ENCODE measurements at places on chromosomes 2 and 18.

- DNase-seq = no peak
Observed at GRCh38 chr2:61634512-61634911, 96.4 kb upstream of the XPO1 start.

DNA sequence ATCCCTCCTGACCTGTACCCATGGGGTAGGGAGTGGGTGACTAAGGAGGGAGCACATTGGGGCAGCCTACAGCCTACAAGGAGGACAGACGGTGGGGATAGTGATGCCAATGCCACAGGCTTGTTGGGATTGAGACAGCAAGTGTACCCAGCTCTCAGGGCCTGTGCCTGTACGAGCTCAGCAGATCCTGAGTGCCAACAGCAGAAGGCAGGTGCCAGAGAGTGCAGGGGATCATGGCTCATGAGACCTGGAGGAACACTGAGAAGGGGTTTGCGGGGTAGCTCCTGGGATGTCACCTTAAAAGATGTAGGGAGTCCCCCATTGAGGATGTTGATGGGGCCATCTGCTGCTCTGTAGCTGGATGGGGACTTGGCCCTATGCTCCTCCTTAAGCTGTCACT, 10.3 kb upstream of the SNED1 start:
- no peak for DNase-seq

GRCh38 chr2:205585449-205586383, 96.6 kb upstream of the NRP2 start:
- no peak for DNase-seq

DNA sequence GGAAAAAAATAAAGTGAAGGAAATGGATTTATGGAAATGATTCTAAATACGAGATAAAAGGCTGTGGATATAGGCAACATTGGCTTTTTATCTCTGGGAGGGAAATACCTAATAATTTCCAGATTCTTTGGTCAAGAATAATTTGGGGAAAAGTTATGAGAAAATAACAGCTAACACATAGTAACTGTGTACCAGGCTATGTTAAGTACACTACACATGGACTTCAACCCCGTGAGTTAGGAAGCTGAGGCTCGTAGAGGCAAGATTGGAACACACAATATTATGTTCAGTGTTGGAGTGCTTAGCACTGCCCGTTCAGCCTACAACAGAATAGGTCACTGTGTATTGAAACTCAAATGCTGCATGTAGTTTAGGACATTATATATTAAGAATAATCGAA, 34.3 kb upstream of the GPD2 start:
- DNase-seq = no peak

GRCh38 chr2:7653617-7654016, 736.4 kb downstream of the RNF144A start:
- DNase-seq = no peak

- no peak for DNase-seq
Observed at GRCh38 chr2:173874894-173875237, 90.3 kb downstream of the SP3 start.

- no peak for DNase-seq
Observed at GRCh38 chr2:237475704-237476141, 11.3 kb upstream of the MLPH start.

GRCh38 chr2:235467588-235467987, 26.3 kb upstream of the AGAP1 start:
- no peak for DNase-seq

GRCh38 chr2:152606941-152607340, 110.3 kb downstream of the PRPF40A start:
- DNase-seq = no peak

DNA sequence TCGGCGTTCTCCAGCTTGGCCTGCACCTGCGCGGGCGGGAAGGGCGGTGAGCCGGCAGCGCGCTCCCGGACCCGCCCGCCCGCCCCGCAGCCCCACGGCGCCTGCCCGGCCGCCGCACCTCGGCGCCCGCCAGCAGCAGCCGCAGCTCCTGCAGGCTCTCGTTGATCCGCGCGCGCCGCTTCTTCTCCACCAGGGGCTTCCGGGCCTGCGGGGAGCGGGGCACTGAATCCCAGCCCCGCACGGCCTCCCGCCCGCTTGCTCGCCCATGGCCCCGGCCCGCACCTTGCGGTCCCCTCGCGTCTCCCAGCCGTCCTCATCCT, 335 bp downstream of the HES6 start:
- no peak for DNase-seq

DNA sequence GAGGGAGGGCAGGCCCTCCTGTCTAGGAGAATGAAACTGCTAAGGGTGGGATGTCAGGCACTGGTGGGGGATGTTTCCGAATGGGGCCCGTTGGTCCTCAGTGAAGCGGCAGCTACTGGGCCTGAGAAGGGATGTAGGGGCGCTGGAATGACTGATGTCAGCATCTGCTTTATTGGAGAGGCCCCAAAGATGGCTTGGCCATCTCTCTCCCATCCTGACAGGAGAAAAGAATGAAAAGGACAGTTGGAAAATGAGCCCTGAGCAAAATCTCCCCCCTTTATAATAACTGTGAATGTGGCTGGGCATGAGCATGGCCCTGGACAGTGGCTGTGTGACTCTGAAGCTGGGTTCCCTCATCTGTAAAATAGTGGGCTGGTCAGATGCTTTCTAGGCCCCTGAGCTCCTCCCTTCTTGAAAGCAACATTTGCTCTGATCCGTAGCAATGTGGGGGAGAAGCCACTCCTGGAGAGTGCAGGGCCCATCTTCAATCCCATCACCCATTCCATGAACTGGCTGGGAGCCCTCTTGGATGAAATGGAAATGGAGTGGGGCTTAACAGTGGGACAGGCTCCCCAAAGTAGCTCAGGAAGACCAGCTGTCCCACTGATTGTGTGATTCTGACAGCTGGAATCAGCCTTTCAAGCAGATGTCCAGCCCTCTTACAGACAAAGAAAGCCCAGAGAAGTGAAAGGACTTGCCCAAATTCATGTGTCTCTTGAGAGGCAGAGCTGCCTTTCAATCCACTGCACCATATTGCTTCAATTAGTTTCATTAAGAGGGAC, 232.7 kb upstream of the SMAD2 start:
- DNase-seq = no peak

DNA sequence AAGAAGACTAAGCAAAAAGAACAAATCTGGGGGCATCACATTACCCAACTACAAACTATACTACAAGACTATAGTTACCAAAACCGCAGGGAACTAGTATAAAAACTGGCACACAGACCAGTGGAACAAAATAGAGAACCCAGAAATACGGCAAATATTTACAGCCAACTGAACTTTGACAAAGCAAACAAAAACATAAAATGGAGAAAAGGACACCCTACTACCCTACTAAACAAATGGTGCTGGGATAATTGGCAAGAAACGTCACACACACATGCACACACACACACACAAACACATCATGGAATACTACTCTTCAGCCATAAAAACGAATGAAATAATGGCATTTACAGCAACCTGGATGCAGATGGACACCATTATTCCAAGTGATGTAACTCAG, 53.3 kb downstream of the SESTD1 start:
- DNase-seq = no peak

- no peak for DNase-seq
Observed at GRCh38 chr2:75558786-75559679, 1.7 kb downstream of the EVA1A start.

GRCh38 chr18:40413160-40413559, 1541.9 kb upstream of the PIK3C3 start:
- no peak for DNase-seq

DNA sequence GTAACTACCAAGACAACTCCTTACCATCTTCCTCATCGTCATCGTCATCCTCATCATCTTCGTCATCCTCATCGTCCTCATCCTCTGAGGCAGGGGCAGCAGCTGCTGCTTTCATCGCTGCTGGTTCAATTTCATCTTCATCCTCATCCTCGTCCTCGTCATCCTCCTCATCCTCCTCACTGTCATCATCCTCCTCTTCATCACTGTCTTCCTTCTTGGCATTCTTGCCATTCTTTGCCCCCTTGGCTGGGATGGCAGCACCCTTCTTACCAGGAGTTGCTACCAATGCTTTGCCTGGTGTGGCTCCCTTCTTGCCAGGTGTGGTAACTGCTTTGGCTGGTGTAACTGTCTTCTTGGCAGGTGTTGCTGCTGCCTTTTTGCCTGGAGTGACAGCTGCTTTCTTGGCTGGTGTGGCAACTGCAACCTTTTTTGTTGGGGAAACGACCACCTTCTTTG, 2.7 kb downstream of the NCL start:
- no peak for DNase-seq

- DNase-seq = no peak
Observed at GRCh38 chr2:65436824-65437221, 4.4 kb upstream of the SPRED2 start.

DNA sequence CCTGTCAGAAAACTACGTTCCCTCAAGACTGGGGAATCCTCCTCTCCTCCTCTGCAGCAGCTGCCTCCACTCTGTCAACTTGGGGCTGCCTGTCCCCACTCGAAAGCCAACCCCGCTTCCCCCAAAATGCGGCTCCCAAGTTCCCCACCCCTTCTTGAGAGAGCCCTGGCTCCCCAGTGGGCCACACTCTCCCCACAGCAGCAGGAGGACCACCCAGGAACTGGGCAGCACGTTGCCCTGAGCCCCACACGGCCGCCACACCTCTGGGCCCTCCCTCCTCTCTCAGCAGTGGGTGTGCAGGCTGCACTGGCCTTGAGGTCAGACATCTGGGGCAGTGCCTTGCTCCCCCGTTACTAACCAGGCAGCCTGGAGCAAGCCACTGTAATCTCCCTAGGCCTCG, 9.6 kb upstream of the TEX51 start:
- no peak for DNase-seq

- no peak for DNase-seq
Observed at GRCh38 chr2:84856787-84857186, 24.1 kb downstream of the TRABD2A start.

DNA sequence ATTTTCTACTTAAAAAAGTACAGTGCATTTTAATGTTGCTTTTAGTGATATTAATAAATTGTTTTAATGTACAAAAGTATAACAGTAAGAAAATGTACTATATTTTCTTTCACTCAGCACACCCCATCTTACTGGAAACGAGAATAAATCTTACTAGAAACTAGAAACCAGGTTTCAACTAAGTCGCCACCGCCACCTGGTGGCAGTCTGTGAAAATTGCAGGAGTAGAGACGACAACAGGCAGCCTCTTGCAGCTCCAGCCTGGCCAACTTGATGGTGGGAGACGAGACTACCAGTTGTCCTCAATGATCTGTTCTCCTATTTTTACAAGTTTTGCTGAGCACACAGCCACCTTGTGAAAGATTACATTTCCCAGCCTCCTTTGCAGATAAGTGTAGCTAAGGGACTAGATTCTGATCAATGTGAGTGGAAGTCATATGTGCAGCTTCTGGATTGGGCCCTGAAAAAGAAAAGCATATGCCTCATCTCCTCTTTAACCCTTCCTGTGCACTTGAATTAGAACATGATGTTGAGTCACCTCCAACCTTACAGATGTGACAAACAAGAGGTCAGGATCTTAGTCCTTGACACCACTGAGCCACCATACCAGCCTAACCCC, 8.7 kb downstream of the OTOF start:
- DNase-seq = no peak

DNA sequence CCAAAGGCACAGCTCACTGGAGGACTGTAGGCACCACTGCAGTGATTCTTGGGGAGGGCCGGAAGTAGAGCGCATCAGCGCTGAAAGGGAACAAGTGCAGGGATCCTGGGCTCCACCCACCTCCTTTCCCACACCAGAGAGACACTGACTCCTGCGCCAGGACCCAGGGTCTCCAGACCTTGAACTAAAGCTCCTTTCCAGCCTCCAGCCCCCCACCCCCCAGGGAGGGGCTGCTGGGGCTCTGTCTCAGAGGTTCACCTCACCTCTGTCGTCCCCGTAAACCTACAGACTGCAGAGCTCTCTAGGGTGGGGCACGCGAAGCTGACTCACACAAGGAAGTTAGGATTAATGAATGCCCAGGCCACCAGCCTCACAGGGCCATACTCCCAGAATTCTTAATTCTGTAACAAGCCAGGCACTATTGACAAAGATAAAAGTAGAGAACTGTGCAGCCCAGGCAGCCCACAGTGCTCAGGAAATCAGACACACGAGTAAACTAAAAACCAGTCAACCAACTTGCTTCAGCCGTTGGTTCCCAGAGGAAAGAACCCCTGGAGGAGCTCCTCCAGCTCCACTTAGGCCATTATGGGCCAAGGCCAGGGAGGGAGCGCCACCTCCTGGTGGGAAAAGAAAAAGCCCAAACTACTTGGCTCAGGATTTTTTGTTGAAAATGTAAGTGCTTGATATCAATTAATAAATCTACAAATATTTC, 45.1 kb upstream of the ACAA2 start:
- DNase-seq = no peak

DNA sequence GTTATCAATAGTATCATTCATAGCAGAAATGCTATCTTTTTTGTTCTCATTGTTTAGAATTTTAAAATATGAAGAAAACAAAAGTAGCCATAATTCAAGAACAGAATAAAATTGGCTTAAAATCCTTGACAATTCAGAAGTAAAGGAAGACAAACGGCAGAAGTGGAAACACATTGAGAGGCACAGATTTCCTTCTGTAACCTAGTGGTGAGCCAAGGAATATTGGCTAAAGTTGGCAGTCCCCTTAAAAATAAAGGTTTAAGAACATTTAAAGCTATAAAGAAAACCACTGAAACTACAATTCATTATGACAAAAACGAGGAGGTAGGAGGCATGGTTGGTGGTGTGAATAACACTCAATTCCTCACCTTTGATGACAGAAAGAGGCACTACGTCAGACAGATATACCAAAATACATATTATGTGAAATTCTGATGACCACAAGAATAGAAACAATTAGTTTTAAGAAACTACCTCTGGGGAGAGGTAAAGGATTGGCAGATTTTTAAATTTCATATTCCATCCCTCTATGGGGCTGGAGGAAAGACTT, 42.3 kb downstream of the SFT2D3 start:
- DNase-seq = no peak

DNA sequence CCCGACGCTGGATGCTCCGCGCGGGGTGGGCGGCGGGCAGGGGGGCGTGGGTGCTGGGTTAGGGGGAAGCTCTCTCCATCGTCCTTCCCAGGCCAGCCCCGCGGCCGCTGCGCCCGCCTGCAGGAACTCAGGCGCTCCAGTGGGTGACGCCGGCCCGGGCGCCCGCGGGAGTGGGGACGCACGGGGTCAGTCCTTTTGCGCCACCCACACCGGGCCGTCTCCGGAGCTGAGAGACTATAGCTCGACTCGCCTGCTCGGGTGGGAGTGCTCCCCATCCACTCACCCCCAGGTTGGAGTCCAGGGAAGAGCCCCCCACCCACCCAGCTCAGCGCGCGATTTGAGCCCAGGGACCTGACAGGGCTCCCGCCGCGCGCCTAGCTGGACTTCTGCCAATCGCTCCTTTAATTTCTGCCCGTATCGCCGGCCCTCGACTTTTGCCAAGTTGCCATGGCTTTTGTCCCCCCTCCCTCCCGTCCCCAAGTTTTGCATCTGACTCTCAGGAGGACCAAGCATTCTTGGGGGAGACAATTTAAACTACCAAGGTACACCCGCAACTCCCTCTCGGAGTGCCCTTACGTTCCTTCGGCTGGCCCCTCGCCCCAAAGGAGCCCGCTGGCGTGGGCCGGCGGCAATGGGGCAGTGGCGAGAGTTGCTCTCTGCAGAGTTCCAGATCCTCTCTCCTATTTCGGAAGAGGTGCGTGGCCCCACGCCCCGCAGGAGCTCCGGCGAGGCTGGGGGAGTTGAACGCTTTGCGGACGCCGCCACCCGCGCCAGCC, 205.8 kb upstream of the SMAD2 start:
- DNase-seq = peak; percentile 34

- no peak for DNase-seq
Observed at GRCh38 chr18:75377258-75377657, 50.2 kb downstream of the SMIM21 start.

GRCh38 chr2:183892315-183892941, 705.9 kb upstream of the ZNF804A start:
- DNase-seq = no peak

Measured in hypothalamus (tissue), 51 donors.